T-cell (primary cell): ENCODE measurements at places on chromosomes 1 and 21.

DNA sequence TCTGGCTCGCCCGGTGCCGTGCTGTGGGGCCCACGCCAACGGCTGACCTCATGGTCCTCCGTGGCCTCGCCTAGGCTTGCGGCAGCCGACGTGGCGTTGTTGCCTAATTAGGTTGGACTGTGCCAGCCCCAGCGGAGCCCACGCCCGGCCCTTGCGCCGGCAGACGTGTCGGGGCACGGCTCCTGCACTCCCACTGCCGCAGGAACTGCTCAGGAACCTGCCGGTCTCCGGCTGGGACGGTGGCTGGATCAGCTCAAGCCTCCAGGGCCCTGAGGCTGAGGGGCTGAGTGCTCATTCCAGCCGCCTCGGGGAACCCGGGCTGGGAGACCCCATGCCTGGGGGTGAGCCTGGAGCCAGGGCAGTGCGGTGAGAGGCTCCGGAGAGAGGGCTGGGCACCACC lies 16.1 kb upstream of the PEX10 start:
- DNase-seq, result no peak

GRCh38 chr21:36223451-36223850 lies 66.8 kb downstream of the DOP1B start:
- no peak for DNase-seq

DNA sequence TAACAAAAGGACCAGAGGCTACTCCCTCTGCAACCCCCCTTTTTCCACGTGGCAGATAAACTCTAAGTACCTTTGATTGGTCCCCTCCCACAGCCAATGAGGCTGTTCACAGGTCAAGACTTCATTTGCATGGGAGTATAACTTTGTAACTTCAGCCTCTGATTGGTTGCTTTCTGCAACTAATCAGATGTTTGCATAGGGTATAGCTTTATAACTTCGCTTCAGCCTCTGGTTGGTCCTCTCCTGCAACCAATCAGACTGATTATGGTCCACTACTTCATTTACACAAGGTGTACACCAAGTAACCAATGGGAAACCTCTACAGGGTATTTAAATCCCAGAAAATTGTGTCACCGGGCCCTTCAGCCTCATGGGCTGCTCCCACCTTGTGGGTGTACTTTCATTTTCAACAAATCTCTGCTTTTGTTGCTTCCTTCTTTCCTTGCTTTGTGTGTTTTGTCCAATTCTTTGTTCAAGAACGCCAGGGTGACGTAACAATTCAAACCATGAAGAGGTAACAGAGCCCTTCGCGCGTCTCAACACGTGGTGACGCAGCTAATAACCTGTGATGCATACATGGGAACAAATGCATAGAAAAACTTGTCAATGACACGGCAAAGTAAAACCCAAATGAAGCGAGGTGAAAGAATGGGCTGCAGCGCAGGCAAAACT lies 47.2 kb downstream of the VPS26C start:
- DNase-seq, result peak; percentile 21

- DNase-seq, result no peak
Observed at GRCh38 chr1:38089712-38090360, 43.2 kb upstream of the POU3F1 start.

DNA sequence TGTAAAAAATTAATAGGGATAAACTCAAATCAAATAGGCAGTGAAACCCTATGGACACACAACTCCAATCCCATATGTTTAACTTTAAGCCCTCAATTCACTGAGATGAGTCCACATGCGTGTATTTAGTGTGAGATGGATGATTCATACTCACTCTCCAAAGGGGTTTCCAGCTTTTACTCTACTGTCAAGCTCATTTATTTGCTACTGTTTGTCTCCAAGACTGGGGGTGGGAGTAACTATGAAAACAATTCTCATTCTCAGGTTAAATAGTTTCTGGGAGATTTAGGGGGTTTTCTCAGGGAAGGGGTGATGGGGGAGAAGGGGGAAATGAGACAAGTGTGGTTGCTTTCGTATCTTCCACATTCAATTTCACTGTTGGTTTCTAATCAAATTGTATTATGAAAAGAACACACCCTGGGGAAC lies 2.7 kb downstream of the RAB29 start:
- DNase-seq, result no peak

GRCh38 chr1:59318271-59318860 lies 21.5 kb downstream of the FGGY start:
- no peak for DNase-seq

DNA sequence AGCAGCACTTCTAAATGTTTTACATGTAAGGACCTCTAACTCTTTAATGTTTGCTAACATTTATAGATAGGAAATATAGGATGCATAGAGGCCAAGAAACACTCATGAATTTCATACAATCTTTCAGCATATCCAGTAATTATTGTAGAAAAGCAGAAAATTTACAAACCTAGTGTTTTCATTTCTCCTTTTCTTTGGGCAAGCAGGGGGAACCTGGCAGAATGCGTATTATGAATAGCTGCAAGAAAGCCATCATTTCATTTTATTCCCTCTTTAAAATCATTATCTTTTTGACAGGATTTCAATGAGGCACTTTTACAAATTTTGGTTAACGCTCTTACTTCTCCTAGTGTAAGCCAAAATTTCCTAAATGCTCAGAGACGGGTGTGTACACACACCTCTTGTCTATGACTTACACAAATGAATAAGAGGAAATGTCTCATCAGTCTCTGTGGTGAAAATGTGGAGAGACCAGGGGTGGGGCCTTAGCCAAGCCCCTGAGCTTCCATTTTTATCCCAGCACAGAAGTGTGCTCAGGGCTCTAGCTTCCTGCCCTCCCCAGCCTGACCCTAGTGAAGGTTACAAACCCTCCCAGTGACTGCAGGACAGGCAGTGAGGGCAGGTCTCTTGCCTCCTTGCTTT lies 91.6 kb downstream of the LRRC8C start:
- DNase-seq, result no peak

GRCh38 chr1:236073307-236073897 lies 8.5 kb upstream of the NID1 start:
- DNase-seq, result no peak

GRCh38 chr1:205111354-205111753 lies 10.4 kb downstream of the RBBP5 start:
- DNase-seq, result no peak
